H1 (cell line): ENCODE measurements at places on chromosomes 11 and 22.

DNA sequence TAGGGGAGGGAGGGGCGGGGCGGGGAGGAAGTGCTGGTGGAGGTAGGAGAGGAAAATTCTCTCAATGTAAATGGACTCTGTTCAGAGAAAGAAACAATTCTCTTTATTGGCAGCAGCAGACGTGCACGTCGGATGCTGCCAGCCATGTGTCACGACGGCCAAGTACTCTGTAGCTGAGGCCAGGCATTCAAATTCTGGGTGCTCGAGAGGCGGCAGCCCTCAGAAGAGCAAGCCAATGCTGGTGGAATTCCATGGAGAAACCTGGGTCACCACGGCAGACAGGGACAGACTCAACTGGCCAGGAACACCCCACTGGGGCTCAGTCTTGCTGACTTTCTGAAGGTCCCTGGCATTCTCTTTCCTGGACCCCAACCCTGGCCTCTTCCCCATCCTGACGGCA lies 90.8 kb downstream of the ABTB2 start:
- no peak overlapping the region for H3K4me3 ChIP-seq
- H3K36me3 ChIP-seq: no peaks in the 10 kb centered on the region
- H3K27me3 ChIP-seq: no peaks in the 10 kb centered on the region
- peaks cover 7% of the 10 kb centered on the region for H3K4me1 ChIP-seq

DNA sequence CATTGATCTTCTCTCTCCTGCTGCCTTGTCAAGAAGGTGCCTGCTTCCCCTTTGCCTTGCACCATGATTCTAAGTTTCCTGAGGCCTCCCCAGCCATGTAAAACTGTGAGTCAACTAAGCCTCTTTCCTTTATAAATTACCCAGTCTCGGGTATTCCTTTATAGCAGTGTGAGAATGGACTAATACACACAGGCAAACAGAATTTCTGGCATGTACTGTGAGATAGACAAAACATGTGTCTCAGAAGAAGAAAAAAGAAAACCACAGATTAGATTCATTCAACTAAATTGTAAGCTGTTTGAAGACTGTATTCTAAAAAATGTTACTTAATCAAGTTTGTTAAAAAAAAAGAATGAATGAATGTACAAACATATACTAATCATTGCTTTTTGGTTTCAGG lies 1.5 kb upstream of the MMP20 start:
- no peak overlapping the region for H3K27ac ChIP-seq
- no peaks in the 10 kb centered on the region for H3K36me3 ChIP-seq
- H3K4me3 ChIP-seq: no peak overlapping the region
- no peak for DNase-seq

DNA sequence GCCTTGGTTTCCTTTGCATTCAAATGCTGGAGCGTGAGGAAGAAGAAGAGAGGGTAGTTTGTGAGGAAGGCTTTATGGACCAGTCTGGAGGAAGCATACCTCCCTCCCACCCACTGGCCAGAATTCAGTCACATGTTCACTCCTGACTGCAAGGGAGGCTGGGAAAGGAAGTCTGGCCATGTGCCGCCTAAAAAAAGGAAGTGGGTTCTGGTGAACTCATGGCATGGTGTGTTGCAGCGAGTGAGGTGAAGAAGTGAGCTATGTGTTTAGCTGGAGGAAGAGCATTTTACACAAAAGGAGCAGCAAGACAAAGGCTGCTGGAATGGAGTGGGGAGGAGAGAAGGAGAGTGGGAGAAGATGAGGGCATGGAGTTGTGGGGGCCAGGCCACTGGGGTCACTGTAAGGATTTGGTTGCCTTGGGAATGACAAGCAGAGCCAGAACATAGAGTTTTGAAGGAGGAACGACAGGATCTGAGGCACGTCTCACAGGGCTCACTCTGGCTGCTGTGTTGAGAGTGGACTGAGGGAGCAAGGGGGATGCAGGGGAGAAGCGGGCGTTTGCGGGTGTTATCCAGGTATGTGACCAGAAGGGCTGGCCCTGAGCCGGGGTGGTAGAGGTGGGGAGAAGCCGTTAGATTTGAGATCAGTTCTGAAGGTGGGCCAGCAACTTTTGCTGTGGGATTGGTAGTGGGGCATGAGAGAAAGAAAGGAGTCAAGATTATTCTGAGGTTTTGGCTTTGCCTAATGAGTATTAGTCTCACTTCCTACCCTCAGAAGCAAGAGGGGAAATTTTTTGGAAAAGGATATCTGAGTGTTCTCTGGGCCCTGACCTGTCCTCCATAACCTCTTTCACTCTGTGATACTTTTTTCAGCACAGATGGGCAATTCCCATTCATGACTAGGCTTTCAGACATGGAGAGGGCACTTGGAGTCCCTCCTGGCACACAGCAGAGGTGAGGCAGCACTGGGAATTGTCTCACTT lies 26.4 kb downstream of the BMAL1 start:
- H3K36me3 ChIP-seq: no peaks in the 10 kb centered on the region
- no peak overlapping the region for H3K27ac ChIP-seq
- no peak for DNase-seq
- H3K4me3 ChIP-seq: no peak overlapping the region
- no peaks in the 10 kb centered on the region for H3K27me3 ChIP-seq

DNA sequence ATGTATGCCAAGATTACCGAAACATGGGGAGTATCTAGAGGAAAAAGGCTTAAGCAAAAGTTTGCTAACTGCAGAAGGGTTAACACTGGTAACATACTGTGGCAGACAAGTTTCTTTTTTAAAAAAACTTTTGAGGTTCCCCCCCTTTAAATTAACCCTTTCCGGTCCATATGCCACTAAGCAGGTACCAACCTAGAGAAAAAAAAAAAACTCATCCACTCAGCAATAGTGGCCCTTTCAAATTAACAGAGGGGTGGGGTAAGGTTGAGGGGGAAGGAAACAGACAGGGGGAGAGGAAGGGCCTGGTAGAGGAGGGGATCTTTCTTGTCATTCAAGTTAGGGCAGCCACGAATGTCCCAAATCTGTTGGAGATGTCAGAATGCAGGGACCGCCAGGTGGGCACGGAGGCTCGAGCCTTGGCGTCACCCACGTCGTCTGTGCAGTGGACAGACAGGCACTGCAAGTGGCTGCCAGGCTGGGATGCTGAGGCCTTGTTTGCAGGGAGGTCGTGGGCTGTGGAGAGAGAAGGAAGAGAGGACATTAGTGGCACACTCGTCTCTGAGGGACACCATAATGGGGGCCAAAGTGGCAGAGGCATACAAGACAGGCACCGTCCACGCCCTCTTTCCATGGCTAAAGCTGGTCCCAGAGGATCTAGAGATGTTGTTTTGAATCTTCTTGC lies 50.8 kb downstream of the MN1 start:
- H3K27me3 ChIP-seq: no peaks in the 10 kb centered on the region
- H3K27ac ChIP-seq: no peak overlapping the region
- no peaks in the 10 kb centered on the region for H3K36me3 ChIP-seq
- H3K4me1 ChIP-seq: peaks cover 11% of the 10 kb centered on the region
- H3K4me3 ChIP-seq: no peak overlapping the region

DNA sequence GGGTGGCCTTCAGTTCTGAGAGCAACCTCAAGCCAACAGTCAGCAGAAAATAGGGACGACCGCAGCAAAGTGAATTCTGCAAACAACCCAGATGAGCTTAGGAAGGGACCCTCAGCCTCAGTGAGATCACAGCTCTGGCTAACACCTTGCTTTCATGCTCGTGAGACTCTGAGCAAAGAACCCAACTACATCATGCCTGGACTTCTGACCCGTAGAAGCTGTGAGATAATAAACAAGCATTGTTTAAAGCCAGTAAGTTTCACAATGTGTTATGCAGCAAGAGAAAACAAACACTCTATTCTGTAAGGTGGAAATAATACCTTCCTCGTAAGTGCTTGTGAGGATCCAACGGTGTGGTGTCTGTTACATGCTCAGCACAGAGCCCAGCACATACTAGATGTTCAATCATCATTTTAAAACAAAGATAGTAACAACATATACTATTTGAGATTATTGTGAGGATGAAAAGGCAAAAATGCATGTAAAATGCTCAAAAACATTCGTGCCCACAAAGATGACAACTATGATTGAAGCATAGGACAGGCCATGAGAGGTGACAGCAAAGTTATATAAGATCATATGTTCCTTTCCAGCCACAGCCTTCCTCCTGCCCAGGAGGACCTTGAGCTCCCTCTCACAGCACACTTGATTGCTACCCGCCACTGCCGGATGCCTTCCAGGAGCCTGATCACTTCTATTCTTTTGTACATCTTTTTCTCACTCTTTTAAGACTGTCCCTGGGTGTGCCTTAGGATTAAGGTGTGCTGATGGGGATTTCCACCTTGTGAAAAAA lies 433.3 kb downstream of the BUD13 start:
- DNase-seq: no peak
- no peaks in the 10 kb centered on the region for H3K36me3 ChIP-seq
- H3K27ac ChIP-seq: no peak overlapping the region
- no peaks in the 10 kb centered on the region; the same call in 1 of the 2 replicates for H3K4me1 ChIP-seq

GRCh38 chr11:1546536-1547466 lies 25.3 kb downstream of the DUSP8 start:
- no peaks in the 10 kb centered on the region for H3K36me3 ChIP-seq
- DNase-seq: no peak
- peaks cover 58% of the 10 kb centered on the region for H3K27me3 ChIP-seq
